ENCODE measurements at places on chromosomes 6 and 20. TPM values are rescaled to one million over a fixed set of nuclear protein-coding genes. Genes with fewer than 3 reads are reported as not detected.

Gene SLC16A10
- 0.14 TPM for total RNA-seq

Gene PGC
- total RNA-seq: not detected

Gene LY6G6D
- total RNA-seq: not detected

Gene ZBTB24
- 10.4 TPM for total RNA-seq

GRCh38 chr20:48238781-48239180 is 453.5 kb upstream of the SULF2 start:
- no peak for DNase-seq
